CD4-positive, alpha-beta memory T cell (primary cell): ENCODE measurements at places on chromosomes 1 and 21. TPM values are rescaled to one million over a fixed set of nuclear protein-coding genes. Genes with fewer than 3 reads are reported as not detected.

GRCh38 chr1:111959436-111959835 is 30.0 kb downstream of the KCND3 start:
- H3K27me3 ChIP-seq = peaks cover 7% of the 10 kb centered on the region
- no peaks in the 10 kb centered on the region for H3K36me3 ChIP-seq
- H3K4me1 ChIP-seq = no peaks in the 10 kb centered on the region
- no peak overlapping the region for H3K4me3 ChIP-seq

- H3K36me3 ChIP-seq = no peaks in the 10 kb centered on the region
- H3K27ac ChIP-seq = no peak overlapping the region
- no peaks in the 10 kb centered on the region for H3K4me1 ChIP-seq
- H3K27me3 ChIP-seq = no peaks in the 10 kb centered on the region
- no peak for DNase-seq
Measured at GRCh38 chr1:60739729-60740128, 342.6 kb upstream of the NFIA start.

DNA sequence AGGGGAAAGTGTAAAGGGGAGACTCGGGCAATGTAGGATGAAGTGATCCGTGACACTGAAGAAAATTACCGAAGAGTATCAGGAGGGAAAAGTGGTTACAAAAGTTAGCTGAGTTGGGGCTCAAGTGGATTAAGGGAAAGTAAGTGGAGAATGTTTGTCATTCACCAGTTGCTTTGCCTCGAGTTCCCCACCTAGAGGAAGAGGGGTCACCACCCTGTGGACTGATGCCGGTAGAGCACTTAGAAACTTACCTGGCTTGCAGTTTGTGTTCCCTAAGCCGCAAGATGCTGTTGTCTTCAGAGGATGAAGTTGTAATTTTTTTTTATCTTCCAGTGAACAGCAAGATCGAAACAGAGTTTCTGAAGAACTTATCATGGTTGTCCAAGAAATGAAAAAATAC is 1.0 kb downstream of the PER3 start:
- H3K27me3 ChIP-seq = no peaks in the 10 kb centered on the region
- peaks cover 7% of the 10 kb centered on the region for H3K36me3 ChIP-seq
- no peak overlapping the region for H3K27ac ChIP-seq

MPL gene
- total RNA-seq = not detected

AXDND1 gene
- total RNA-seq = 0.44 TPM

- H3K27ac ChIP-seq = no peak overlapping the region
- no peaks in the 10 kb centered on the region for H3K27me3 ChIP-seq
- no peaks in the 10 kb centered on the region for H3K4me1 ChIP-seq
Measured at GRCh38 chr1:151237678-151238466, 16.7 kb upstream of the PSMD4 start.

DNA sequence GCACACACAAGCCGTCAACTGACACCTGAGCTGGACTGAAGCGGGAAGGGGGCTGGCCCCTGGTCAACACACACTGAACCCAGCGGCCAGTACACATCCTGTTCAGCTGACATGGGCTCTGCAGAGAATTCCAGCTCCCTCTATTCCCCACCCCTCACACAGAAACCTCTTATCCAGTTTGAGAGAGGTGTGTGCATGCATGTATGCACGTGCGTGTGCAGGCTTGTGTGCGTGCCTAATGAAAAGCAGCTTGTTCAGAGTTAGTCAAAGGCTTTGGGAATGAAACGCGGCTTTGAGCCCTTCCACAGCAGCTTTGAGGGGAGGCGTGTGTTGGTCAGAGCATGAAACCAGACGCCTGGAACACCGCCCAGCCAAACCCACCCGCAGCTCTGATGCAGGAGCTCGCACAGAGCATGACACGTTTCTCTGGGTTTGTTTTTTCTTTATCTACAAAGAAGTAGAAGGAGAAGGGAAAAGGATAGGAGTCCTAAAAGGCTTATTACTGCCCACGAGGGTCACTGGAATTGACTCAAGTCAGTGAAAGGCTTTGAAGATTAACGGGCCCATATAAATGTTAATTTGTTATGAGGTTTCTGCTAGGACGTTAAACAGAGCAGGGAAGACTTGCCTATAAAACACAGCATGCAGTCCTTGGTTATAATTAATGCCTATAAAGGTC is 184.2 kb downstream of the ETS2 start:
- DNase-seq = no peak
- H3K4me1 ChIP-seq = no peaks in the 10 kb centered on the region
- no peaks in the 10 kb centered on the region for H3K36me3 ChIP-seq
- no peak overlapping the region for H3K27ac ChIP-seq

GRCh38 chr1:16082283-16083038 is 9.0 kb upstream of the FAM131C start:
- DNase-seq = peak; percentile 48
- peaks cover 11% of the 10 kb centered on the region for H3K4me1 ChIP-seq
- no peaks in the 10 kb centered on the region for H3K27me3 ChIP-seq
- no peak overlapping the region for H3K4me3 ChIP-seq
- no peak overlapping the region for H3K27ac ChIP-seq

GRCh38 chr1:40977716-40978115 is 1.8 kb upstream of the CTPS1 start:
- no peak overlapping the region for H3K4me3 ChIP-seq
- H3K27me3 ChIP-seq = no peaks in the 10 kb centered on the region
- H3K27ac ChIP-seq = no peak overlapping the region
- peaks cover 25% of the 10 kb centered on the region for H3K4me1 ChIP-seq
- no peaks in the 10 kb centered on the region for H3K36me3 ChIP-seq
- DNase-seq = no peak

DNA sequence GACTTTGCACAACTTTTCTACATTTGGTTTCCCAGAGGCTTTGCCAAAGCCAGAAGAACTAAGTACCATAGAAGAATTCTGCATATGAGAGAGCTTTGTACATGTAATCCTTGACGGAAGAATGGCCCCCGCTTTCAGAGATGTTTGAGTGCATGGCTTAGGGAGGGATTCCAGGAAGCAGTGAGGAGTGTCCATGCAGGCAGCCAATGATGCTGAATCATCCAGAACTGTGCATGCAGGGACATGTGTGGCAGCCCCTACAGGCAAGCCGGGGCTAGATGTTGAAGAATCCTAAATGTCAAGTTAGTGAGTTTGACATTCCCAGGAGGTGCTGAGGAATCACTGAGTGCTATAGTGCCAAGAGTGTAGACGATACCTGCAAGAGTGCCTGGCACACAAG is 9.9 kb upstream of the HAO2 start:
- no peaks in the 10 kb centered on the region for H3K27me3 ChIP-seq
- DNase-seq = no peak
- H3K4me3 ChIP-seq = no peak overlapping the region
- H3K4me1 ChIP-seq = no peaks in the 10 kb centered on the region
- H3K27ac ChIP-seq = no peak overlapping the region

GRCh38 chr1:228488125-228488817 is 1.1 kb downstream of the RNF187 start:
- H3K27me3 ChIP-seq = no peaks in the 10 kb centered on the region
- peak overlapping the region; percentile 41 for H3K4me3 ChIP-seq
- DNase-seq = no peak
- peaks cover 23% of the 10 kb centered on the region for H3K36me3 ChIP-seq

DNA sequence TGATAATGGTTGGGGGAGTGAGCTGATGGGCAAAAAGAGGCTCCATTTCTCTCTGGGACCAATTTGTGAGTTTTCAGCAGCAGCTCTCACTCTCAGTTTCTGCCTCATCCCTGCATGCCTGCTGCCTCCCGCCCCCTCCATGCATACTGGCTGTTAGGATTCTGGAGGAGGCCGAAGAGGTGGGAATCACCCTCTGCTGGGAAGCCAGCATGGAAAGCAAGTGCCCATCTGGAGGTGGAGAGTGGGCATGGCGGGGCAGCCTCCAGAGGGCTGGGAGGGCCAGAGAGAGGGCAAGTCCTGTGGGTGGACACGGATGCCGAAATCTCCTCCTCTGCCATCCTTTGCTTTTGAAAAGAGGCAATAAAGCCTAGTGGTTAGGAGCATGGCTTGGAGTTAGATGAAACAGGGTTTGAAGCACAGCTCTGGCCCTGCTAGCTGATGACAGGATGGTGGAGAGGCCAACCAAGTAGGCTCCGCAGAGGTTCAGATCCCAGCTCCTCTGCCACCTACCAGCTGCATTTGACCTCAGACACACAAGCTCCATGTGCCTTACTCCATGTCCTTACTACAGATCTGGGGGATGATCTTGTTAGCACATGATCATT is 113.4 kb downstream of the GRIK3 start:
- H3K36me3 ChIP-seq = no peaks in the 10 kb centered on the region
- no peak for DNase-seq
- H3K27ac ChIP-seq = no peak overlapping the region
- H3K4me3 ChIP-seq = no peak overlapping the region

OR2T11 gene
- not detected for total RNA-seq

DNA sequence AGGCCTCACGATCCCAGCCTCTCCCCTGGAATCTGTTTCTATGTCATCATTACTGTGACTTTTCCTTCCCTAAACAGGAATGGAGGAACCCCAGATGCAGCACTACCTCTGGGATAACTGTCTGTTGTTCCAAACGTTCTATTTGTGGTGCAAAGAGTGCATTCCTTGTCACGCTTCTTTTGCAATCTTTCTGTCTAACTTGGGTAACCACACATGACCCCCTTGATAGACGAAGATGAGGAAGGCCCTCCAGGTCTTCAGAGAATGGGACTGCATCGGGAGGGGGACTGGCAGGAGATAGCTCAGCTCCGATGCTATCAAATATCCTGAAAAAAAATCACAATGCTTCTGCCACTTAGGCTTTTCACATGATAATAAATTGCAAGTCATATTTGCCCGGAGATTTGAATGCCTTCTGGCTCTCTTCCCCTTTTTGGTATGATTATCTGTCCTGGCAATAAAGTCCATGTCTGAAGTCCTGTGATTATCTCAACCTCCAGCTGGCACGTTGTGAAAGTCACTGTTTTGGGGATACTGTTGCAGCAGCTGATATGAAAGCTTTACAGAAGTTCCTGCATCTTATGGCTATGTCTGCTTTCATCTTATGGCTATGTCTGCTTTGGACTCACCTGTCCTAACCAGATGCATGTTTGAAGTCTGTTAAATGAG is 148.7 kb upstream of the LMO4 start:
- H3K36me3 ChIP-seq = no peaks in the 10 kb centered on the region
- no peak overlapping the region for H3K4me3 ChIP-seq
- no peaks in the 10 kb centered on the region for H3K4me1 ChIP-seq
- no peak overlapping the region for H3K27ac ChIP-seq

TEDDM1 gene
- total RNA-seq = not detected

ACTL8 gene
- not detected for total RNA-seq

- no peak overlapping the region for H3K27ac ChIP-seq
- no peak overlapping the region for H3K4me3 ChIP-seq
- no peaks in the 10 kb centered on the region for H3K4me1 ChIP-seq
- H3K36me3 ChIP-seq = no peaks in the 10 kb centered on the region
- no peak for DNase-seq
Measured at GRCh38 chr1:191579019-191579418, 579.2 kb upstream of the RGS18 start.
